Myocyte (in vitro differentiated cells): ENCODE measurements at places on chromosomes 3 and 15. TPM values are rescaled to one million over a fixed set of nuclear protein-coding genes. Genes with fewer than 3 reads are reported as not detected.

CCDC39 gene
- total RNA-seq: 0.05 TPM in 1 of 2 replicates, not detected in the other

ANKUB1 gene
- total RNA-seq: not detected in 2 replicates

LXN gene
- not detected in 2 replicates for total RNA-seq

PLCB2 gene
- total RNA-seq: 0.99 and 1.4 TPM in 2 replicates

FAM227B gene
- total RNA-seq: 19.9 and 35.6 TPM in 2 replicates

PTPN23 gene
- 19.0 and 19.6 TPM in 2 replicates for total RNA-seq

LRTM1 gene
- total RNA-seq: 0.16 and 0.42 TPM in 2 replicates

SNTN gene
- total RNA-seq: not detected in 2 replicates

ITGB5 gene
- total RNA-seq: 203 and 258 TPM in 2 replicates

RTP1 gene
- not detected in 2 replicates for total RNA-seq

GXYLT2 gene
- 59.7 and 66.4 TPM in 2 replicates for total RNA-seq

SLC28A1 gene
- total RNA-seq: not detected in 2 replicates

C3orf49 gene
- total RNA-seq: not detected in 2 replicates

KBTBD13 gene
- total RNA-seq: 0.13 TPM in 1 of 2 replicates, not detected in the other

GABRB3 gene
- total RNA-seq: not detected in 2 replicates

NUTM1 gene
- total RNA-seq: not detected in 2 replicates

EPHA6 gene
- total RNA-seq: not detected in 2 replicates

NDN gene
- 22.6 and 25.0 TPM in 2 replicates for total RNA-seq

FBXO40 gene
- total RNA-seq: 0.83 TPM in 1 of 2 replicates, not detected in the other

TEX9 gene
- 2.7 and 3.1 TPM in 2 replicates for total RNA-seq

PLA2G4F gene
- not detected in 2 replicates for total RNA-seq

PPP1R14D gene
- not detected in 2 replicates for total RNA-seq

CCR8 gene
- total RNA-seq: not detected in 2 replicates

KLHL40 gene
- 55.6 and 67.1 TPM in 2 replicates for total RNA-seq

ROBO1 gene
- total RNA-seq: 18.7 and 22.3 TPM in 2 replicates

EXD1 gene
- total RNA-seq: not detected in 2 replicates

MRPS25 gene
- 23.7 and 30.8 TPM in 2 replicates for total RNA-seq

TRIM42 gene
- total RNA-seq: not detected in 2 replicates

GNAT1 gene
- 1.9 and 4.4 TPM in 2 replicates for total RNA-seq

ISY1 gene
- total RNA-seq: 29.9 and 39.4 TPM in 2 replicates

IGF2BP2 gene
- 48.5 and 56.2 TPM in 2 replicates for total RNA-seq

CDC25A gene
- total RNA-seq: 2.2 and 2.5 TPM in 2 replicates

SLC15A2 gene
- 0.26 and 0.51 TPM in 2 replicates for total RNA-seq

FGD5 gene
- total RNA-seq: not detected in 2 replicates

MASP1 gene
- not detected in 2 replicates for total RNA-seq

CRYGS gene
- total RNA-seq: 0.47 and 0.48 TPM in 2 replicates
